Right atrium auricular region (tissue), 2 donors: ENCODE measurements at places on chromosomes 1 and 21. TPM values are rescaled to one million over a fixed set of nuclear protein-coding genes. Genes with fewer than 3 reads are reported as not detected.

The KIF14 gene
- 0.41 TPM for total RNA-seq

DNA sequence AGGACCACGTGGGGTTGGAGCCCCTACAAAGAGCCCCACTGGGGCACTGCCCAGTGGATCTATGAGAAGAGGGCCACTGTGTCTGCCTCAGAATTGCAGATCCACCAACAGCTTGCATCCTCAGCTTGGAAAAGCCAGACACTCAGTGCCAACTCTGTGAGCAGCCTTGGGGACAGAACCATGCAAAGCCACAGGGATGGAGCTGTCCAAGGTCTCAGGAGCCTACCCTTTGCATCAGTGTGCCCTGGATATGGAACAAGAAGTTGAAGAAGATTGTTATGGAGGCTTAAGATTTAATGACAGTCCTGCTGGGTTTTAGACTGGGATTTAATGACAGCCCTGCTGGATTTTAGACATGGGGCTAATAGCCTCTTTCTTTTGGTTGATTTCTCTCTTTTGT lies 1670.9 kb downstream of the PLA2G4A start:
- DNase-seq = no peak

The OLFM3 gene
- total RNA-seq = not detected

GRCh38 chr1:111833334-111833733 lies 77.6 kb downstream of the DDX20 start:
- DNase-seq = no peak

- DNase-seq = no peak
These were observed 13.5 kb downstream of the EFNA3 start for GRCh38 chr1:155092131-155092530.

GRCh38 chr1:72178266-72178665 lies 104.1 kb downstream of the NEGR1 start:
- DNase-seq = no peak
